ENCODE measurements at places on chromosomes 16 and 17. TPM values are rescaled to one million over a fixed set of nuclear protein-coding genes. Genes with fewer than 3 reads are reported as not detected.

The SSTR5 gene
- 2.7 TPM for total RNA-seq

- DNase-seq = no peak
Observed at GRCh38 chr17:56577843-56578204, 15.7 kb upstream of the NOG start.

GRCh38 chr16:84080378-84080777 lies 36.4 kb downstream of the MBTPS1 start:
- DNase-seq = no peak

GRCh38 chr17:49996495-49997300 lies 1.7 kb upstream of the DLX3 start:
- no peak for DNase-seq

GRCh38 chr16:67194260-67194659 lies 2.3 kb downstream of the E2F4 start:
- DNase-seq = no peak

- no peak for DNase-seq
Observed at GRCh38 chr17:39116224-39116623, 35.2 kb downstream of the PLXDC1 start.

GRCh38 chr17:539766-540165 lies 174.9 kb downstream of the VPS53 start:
- DNase-seq = no peak

The CACNG4 gene
- 0.63 TPM for total RNA-seq

The MYH1 gene
- not detected for total RNA-seq

- no peak for DNase-seq
Observed at GRCh38 chr17:46831573-46832330, 13.3 kb upstream of the WNT3 start.

The CCL7 gene
- not detected for total RNA-seq

The SLFN11 gene
- total RNA-seq = 20.8 TPM

The C17orf78 gene
- total RNA-seq = not detected

DNA sequence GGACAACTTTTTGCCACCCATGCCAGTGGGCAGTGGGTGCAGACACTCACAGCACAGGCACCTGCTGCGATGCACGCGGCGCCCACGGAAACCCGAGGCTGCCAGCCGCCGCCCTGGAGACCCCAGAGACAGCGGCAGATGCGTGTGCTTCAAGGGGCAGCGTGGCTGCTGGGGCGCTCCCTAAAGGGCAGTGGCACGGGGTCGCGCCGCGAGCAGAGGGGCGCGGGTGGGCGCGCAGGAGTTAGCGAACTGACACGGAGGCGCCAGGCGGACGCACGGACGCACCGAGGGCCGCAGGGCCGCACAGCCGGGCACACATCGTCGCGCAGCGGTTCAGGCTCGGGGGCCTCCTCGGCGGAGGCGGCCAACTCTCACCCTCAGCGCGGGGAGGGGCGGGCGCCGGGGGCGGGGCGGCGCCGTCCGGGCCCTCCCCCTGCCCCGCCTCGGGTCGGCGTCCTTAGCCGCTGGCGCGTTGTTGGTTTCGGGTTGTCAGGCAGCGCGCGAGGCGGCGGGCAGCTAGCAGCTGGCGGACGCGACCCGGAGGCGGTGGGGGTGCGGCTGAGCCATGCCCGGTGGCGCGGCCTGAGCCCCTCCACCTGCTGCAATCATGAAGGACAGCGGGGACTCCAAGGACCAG lies at the start of gene KIF19:
TSS of gene KIF19 (plus strand) at position 484 of the 637 bp plus-strand sequence. CDS start at position 608, 124 bp downstream.
- DNase-seq = no peak

DNA sequence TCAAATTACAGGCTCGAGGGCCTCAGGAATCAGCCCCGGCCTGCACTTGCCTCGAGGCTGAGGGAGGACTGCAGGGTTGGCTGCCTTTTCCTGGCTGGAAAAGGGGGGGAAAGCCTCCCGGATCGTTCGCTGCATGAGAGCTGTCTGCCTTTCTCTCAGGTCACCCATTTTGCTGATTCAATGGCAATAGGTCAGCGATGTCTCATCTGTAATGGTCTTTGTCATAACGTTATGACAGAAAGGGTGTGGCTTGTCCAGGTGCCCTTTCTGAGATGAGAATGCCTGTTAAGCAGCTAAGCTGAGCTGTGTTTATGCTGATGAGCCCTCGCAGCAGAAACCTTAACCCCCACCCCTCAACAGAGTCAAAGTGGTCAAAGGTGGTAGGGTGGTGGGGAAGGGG lies 81.8 kb downstream of the AKAP1 start:
- DNase-seq = no peak

DNA sequence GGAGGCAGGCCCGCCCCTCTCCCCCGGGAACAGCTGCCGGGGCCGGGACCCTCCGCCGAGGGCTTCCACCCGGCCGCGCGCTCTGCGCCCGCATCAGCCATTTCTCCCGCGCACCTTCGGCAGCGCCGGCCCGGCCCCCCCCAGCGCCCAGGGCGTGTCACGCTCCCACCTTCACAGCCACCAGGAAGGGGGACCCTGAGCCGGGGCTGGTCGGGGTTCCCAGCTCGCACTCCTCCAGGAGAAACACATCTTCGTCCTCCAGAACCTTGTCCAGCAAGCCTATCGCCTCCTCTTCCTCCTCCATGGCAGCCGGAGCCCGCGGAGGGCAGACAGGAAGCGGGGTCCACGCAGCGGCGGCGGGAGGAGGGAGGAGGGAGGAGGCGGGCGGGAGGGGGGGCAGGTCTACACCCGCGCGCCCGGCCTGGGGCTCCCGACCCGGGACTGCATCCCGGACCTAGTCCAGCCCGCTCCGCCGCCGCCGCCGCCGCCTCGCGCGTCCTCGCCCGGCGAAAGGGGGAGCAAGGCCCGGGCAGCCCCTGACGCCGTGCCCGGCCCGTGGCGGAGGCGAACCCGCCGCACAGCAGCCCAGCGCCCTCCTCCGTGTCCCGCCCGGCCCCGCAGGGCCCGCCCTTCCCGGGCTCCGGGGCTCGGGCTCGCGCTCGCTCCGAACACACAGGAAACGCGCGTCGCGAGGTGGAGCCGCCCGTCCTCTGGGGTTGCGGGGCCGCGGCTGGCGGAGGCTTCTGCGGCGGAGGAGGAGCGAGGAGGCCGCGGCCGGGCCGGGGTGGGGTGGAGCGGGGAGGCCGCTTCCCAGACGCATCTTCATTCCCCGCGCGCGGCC lies 70.8 kb downstream of the ABR start:
- DNase-seq = no peak

DNA sequence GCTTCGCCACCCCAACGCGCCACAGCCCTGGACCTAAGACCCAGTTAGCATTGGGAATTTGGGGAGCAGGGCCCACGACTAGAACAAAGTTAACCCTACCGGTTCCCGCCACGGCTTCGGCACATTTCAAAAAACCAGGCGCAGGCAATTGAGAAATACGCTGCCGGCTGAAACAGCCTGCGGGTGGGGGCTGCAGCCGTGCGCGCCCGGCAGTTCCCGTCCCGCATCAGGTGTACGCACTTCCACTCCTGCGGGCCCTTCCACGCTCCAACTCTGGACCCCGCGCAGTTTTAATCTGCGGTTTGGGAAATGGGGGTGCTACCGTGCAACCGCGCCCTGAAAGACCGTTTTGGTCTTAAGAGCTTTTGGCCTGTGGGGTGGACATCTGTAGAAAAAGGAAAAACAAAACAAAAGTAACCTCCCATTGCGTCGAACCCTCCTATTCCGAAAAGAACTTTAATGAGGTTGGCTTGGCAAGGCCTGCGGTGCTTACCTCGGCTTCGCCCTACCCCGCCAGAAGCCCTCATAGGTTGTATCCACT lies 7.1 kb downstream of the IRX5 start:
- DNase-seq = no peak

GRCh38 chr17:79104898-79105600 lies 30.4 kb downstream of the ENGASE start:
- no peak for DNase-seq

The PRSS33 gene
- not detected for total RNA-seq

GRCh38 chr16:84659656-84660300 lies 11.5 kb downstream of the KLHL36 start:
- DNase-seq = no peak

The KRTAP9-8 gene
- total RNA-seq = not detected

- no peak for DNase-seq
Observed at GRCh38 chr17:40615841-40616476, 31.7 kb downstream of the SMARCE1 start.

GRCh38 chr17:49076573-49077384 lies 55.8 kb upstream of the B4GALNT2 start:
- no peak for DNase-seq

The DDX5 gene
- 620 TPM for total RNA-seq

- DNase-seq = no peak
Observed at GRCh38 chr17:64418506-64419339, 28.1 kb upstream of the PECAM1 start.

DNA sequence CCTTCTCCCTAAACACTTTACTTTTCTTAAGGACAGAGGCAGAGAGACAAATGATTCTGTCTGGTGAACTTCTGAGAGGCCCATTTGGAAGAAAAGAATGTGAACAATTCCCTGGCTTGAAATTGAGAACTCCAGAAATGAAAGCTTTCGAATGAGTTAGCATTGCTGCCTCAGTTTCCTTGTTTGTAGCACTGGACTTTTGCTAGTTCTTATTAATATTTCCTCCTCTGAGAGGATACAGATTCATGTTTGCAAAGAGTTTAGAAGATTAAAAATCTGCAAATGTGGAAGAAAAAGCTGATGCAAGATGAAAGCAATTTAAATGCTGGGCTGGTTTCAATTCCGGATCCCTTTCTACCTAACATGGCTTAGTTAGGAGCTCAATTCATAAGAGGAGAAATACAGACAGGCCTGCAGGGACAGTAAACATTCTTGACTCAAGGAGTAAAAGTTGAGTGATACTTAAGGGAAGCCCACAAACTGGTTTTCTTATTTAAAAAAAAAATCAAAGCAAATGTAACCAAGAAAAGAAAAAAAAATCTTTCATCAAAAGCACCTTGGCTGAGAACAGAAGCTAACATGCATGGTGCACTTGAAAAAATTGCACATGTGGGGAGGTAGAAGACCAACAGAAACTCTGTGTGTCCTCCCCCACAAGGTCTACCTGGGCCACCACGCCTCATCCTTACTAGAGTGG lies 27.1 kb downstream of the HNF1B start:
- DNase-seq = no peak

- DNase-seq = no peak
Observed at GRCh38 chr17:27514595-27515413, 58.6 kb downstream of the KSR1 start.

DNA sequence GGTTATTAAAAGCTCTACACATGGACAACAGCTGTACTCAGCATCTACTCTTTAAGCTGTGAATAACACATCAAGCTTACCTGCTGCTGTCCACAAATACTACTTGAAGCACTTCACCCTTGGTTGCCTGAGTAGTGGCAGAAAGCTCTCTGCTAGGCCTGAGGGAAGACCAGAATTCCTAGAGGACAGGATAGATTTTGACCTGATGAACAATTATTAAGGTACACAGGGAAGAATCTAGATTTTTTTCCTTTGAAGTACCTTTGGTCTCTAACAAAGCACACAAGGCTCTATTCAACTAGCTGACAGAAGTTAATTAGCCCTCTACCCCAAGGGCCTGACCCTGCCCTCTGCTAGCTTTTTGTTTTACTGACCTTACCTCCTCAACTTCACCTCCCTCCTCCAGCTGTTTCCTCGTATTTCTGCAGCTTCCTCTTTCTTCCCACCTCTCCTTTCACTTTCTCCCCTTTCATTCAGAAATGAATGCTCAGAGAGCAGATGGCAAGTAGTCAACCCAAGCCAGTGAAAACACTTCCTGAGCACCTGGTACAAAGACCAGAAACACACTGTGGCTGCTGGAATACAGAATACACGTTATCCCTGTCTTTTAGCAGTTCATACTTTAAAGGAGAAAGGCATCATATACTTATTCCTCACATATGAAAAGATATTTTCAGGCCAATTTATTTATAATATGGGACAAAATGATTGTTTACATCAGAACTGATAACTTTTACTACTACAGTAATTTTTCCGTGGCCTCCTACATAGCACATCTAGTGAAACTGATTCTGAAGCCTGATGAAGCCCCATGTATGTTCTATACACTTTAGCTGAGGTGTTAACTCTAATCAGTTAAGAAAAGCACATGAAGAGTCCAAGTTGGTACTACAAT lies 5.7 kb upstream of the VEZF1 start:
- no peak for DNase-seq

- no peak for DNase-seq
Observed at GRCh38 chr17:32281011-32281451, 15.4 kb downstream of the RHBDL3 start.

The CHD9NB gene
- 0.33 TPM for total RNA-seq

DNA sequence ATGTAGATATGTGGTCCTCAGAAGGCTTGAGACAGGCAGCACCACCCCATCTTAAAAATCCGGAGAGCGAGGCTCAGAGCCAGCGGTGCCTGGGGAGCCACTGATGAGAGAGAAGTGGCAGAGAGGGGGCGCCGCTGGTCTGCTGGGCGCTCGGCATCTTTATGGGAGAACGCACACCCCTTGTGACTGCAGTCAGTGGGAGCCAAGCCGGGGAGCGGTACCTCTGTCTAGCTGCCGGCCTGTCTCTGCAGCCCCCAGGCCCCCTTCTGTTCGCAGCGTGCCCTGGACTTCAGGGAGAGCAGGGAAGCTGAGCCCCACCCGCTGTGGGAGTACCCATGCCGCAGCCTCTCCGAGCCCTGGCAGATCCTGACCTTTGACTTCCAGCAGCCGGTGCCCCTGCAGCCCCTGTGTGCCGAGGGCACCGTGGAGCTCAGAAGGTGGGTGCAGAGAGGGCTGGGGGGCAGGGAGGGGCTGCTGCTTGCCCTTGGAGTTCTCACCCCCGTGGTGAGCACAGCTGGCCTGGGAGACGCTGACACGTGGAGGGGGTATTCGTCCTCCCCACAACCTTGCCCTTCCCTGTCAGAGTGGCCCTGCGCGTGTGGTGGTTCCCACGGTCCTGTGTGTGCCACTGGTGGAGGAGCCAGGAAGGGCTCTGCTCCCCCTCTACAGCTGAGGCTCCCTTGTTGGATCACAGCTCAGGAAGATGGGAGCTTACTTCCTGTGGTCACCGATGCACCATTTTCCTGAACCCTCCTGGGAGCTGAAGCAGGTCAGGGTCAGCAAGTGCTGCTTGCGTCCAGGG lies 44.8 kb downstream of the PRMT7 start:
- DNase-seq = no peak

- DNase-seq = no peak
Observed at GRCh38 chr16:75322740-75323139, 71.3 kb upstream of the BCAR1 start.

- DNase-seq = no peak
Observed at GRCh38 chr16:48277158-48277557, 29.8 kb upstream of the ABCC11 start.

GRCh38 chr16:22189473-22190080 lies 16.5 kb upstream of the EEF2K start:
- DNase-seq = peak; percentile 73

- no peak for DNase-seq
Observed at GRCh38 chr16:3528406-3528805, 27.6 kb downstream of the CLUAP1 start.

GRCh38 chr16:30604316-30604947 lies 5.8 kb downstream of the ZNF689 start:
- no peak for DNase-seq
